ENCODE measurements at places on chromosomes 12 and 14. TPM values are rescaled to one million over a fixed set of nuclear protein-coding genes. Genes with fewer than 3 reads are reported as not detected.

GRCh38 chr12:64186789-64187188 lies 35.3 kb downstream of the KICS2 start:
- DNase-seq: no peak
- H3K36me3 ChIP-seq: no peaks in the 10 kb centered on the region
- H3K4me3 ChIP-seq: no peak overlapping the region
- peaks cover 7% of the 10 kb centered on the region for H3K4me1 ChIP-seq
- H3K27me3 ChIP-seq: no peaks in the 10 kb centered on the region

DNA sequence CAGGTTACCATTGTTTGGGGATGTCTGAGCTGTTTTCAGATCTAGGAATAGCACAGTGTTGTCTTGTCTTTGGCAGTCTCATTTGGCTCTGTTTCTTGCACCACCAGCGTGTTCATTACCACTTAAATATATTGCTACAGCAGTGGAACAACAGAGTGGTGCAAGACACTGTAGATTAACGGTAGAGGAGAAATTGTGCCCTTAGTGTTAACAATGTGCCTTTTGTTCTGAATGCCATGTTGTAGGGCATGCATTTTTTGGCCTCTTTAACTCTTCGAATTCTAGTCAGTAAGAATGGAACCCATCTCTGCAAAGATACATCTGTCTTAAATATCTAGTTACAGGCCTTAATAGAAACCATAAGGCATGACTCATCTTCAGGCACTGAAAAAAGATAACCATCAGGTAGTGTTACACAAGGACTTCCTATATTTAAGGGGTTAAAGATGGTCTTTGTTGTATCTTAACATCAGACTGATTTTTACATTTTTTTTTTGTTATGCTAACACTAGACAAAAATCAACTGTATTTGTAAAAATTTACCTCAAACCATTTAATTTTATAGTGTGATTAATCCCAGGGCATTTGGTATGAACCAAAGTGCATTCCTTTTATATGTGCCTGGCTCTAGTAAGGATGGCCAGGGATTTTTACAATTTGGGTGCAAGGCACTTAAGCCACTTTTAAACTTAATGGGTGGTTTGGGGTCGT lies 12.9 kb downstream of the DYRK2 start:
- H3K27me3 ChIP-seq: no peaks in the 10 kb centered on the region
- peaks cover 11% of the 10 kb centered on the region for H3K36me3 ChIP-seq
- peaks cover 95% of the 10 kb centered on the region for H3K4me1 ChIP-seq

DNA sequence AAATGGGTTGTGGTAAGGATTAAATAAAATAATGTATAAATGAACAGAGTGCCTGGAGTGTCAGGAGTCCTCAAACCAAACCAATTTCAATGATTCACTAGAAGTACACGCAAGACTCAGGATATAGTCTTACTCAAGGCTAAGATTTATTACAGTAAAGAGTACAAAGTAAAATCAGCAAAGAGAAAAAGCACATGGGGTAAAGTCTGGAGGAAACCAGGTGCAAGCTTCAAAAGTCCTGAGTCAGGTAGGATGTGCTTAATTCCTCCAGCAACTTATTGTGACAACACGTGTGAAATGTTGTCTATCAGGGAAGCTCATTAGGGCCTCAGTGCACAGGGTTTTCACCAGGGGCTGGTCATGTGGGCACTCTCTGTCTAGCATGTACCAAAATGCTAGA lies 105.8 kb upstream of the NAP1L1 start:
- no peaks in the 10 kb centered on the region for H3K4me1 ChIP-seq
- no peak overlapping the region for H3K27ac ChIP-seq
- DNase-seq: no peak
- no peaks in the 10 kb centered on the region for H3K27me3 ChIP-seq
- no peaks in the 10 kb centered on the region for H3K36me3 ChIP-seq
- H3K4me3 ChIP-seq: no peak overlapping the region

DNA sequence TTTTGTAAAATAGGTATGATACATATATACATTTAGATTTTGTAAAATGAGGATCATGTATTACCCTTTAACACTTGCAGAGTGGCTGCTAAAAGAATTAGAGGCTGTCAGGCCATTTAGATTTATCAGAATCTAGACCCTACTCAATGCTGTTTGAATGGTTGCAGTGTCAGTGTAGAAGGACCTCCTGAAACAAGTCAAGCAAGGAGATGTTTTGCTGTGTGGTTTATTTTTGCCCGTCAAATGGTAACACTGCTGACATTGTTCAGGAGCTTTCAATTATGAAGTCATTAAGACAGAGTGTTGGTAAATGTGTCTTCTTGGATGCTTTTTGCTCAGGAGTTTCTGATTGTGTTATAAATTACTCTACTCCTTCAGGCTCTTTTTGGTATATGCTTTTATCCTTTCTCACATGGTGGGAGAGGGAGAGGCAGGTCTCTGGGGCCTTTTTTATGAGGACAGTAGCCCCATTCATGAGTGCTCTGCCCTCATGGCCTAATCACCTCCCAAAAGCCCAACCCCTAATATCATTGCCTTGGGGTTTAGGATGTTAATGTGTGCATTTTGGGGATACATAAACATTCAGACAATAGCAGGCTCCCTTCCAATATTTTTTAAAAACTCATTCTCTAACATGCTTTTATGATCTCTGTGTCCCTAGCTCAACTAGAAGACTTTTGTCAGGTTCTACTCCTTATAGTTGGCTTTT lies 16.5 kb downstream of the EID3 start:
- H3K4me3 ChIP-seq: no peak overlapping the region
- no peaks in the 10 kb centered on the region for H3K27me3 ChIP-seq
- peaks cover 90% of the 10 kb centered on the region for H3K36me3 ChIP-seq
- no peak for DNase-seq
- H3K27ac ChIP-seq: no peak overlapping the region

GRCh38 chr12:16506394-16506793 lies 99.6 kb downstream of the LMO3 start:
- no peaks in the 10 kb centered on the region for H3K36me3 ChIP-seq
- H3K4me1 ChIP-seq: no peaks in the 10 kb centered on the region
- no peak for DNase-seq
- no peaks in the 10 kb centered on the region for H3K27me3 ChIP-seq
- no peak overlapping the region for H3K4me3 ChIP-seq

CCDC88C gene
- 4.9 TPM for total RNA-seq

ASPG gene
- 19.9 TPM for total RNA-seq

- DNase-seq: no peak
- no peaks in the 10 kb centered on the region for H3K36me3 ChIP-seq
- peaks cover 24% of the 10 kb centered on the region for H3K4me1 ChIP-seq
These were observed 2.2 kb downstream of the NELL2 start for GRCh38 chr12:44873898-44874297.

DNA sequence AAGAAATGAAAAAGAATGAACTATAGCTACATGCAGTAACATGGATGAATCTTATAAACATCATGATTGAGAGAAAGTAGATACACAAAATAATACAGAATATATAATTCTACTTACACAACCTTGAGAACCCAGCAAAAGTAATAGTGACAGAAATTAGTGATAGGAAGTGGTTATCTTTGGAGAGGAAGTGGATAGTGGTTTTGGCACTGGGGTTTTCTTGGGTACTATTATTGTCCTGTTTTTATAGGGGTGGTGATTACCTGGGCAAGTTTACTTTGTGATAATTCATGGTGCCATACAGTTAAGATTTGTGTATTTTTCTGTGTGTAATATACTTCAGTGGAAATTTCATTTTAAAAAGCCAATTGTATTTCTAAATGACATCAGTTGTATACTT lies 352.7 kb downstream of the AEBP2 start:
- H3K36me3 ChIP-seq: no peaks in the 10 kb centered on the region
- no peak for DNase-seq
- no peak overlapping the region for H3K4me3 ChIP-seq

FAM90A1 gene
- 0.13 TPM for total RNA-seq

CCNK gene
- 29.4 TPM for total RNA-seq

- peaks cover 21% of the 10 kb centered on the region for H3K4me1 ChIP-seq
- no peak for DNase-seq
- no peak overlapping the region for H3K27ac ChIP-seq
- H3K4me3 ChIP-seq: no peak overlapping the region
These were observed 139.8 kb downstream of the ANO6 start for GRCh38 chr12:45355730-45356129.

MYL6 gene
- 355 TPM for total RNA-seq

DNA sequence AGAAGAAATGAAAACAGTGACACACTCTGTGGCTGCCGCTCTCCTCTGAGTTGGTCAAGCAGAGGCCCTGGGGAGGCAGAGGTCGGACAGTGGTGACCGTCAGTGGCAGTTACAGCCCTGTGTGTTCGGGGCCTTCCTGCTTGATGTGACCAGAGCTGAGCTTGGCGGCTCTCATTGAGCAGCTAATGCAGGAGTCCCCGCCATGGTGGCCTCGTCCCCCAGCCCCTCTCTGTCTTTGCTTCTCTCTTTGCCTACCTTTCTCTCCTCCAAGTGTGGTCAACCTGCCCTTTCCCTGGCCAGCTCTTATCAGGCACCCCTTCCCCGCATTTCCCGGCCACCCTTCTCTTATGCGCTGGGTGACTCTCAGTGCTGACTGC lies 362.8 kb downstream of the CACNA1C start:
- no peak for DNase-seq
- no peak overlapping the region for H3K27ac ChIP-seq
- H3K4me1 ChIP-seq: peaks cover 14% of the 10 kb centered on the region
- no peaks in the 10 kb centered on the region for H3K36me3 ChIP-seq
- H3K27me3 ChIP-seq: no peaks in the 10 kb centered on the region
- H3K4me3 ChIP-seq: no peak overlapping the region

- H3K4me1 ChIP-seq: no peaks in the 10 kb centered on the region
- no peak overlapping the region for H3K4me3 ChIP-seq
- DNase-seq: no peak
- no peaks in the 10 kb centered on the region for H3K36me3 ChIP-seq
These were observed 97.8 kb downstream of the RPS6KA5 start for GRCh38 chr14:90962505-90963109.

DNA sequence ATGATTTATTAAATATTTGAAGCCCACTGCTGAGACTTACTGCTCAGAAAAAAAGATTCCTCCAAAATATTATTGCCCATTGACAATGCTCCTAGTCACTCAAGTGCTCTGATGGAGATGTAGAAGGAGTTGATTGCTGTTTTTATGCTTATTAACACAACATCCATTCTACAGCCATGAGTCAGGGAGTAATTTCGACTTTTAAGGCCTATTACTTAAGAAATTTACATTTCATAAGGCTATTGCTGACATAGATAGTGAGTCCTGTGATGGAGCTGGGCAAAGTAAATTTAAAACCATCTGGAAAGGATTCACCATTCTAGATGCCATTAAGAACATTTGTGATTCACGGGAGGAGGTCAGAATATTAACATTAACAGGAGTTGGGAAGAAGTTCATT lies 5.2 kb downstream of the KCNJ8 start:
- H3K4me1 ChIP-seq: peaks cover 3% of the 10 kb centered on the region
- peak overlapping the region; percentile 94 for H3K27ac ChIP-seq
- peaks cover 15% of the 10 kb centered on the region for H3K36me3 ChIP-seq
- no peak for DNase-seq

DNA sequence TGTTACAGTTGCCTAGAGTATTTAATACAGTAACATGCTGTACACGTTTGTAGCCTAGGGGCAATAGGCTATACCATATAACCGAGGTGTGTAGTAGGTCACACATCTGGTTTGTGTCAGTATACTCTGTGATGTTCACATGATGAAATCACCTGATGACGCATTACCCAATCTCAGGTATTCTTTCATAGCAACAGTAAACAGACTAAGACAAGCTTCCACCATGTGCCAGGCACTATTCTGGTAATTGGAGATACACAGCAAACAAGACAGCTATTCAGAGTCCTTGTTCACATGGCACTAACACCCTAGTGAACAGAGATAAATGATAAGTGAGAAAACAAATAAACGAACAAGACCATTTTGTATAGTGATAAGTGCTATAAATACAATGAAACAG lies 3.8 kb upstream of the PDE3A start:
- H3K4me3 ChIP-seq: no peak overlapping the region
- no peaks in the 10 kb centered on the region for H3K27me3 ChIP-seq
- DNase-seq: no peak
- no peaks in the 10 kb centered on the region for H3K36me3 ChIP-seq
- no peaks in the 10 kb centered on the region for H3K4me1 ChIP-seq

ZFYVE21 gene
- 54.7 TPM for total RNA-seq

ACACB gene
- 106 TPM for total RNA-seq

DNA sequence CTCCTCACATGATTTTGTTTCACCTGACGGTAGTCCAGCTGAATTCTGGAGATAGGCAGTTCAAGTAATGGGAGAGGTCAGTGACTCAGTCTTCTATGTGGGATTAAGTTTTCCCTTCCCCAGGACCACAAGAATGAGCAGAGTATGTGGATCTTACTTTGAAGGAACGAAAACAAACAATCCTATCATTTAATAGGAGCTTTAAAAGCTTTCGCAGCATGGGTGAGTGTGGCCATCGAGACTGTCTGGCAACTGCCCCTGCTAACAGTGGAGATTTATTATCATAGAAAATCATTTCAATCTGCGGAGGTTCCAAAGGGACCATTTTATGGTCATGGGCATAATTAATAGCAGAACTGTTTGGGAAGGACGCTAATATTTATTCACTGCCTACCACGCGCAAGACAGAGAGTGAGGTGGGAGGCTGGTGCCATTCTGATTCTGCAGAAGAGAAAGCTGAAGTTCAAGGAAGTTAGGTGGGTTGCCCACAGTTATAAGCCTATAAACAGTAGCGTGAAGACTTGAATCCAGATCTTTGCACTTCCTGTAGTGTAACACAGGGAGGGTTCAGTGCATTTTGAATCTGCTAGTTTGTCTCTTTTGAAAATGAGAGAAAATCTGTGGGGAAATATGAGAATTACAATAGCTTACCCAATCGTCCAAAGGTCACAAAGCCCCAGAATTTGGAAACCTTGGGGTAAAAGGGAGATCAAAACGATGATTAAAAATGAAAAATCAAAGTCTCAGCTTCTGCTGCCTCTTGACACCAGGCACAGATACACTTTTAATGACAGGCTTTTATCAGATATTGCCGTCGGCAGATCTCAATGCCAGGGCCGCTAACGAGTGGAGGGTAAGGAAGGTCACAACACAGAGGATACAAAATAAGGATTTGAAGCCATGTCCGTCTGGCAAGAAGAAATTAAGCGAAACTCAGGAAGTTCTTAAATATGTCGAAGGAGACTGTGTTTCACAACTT lies 209.6 kb downstream of the CRADD start:
- no peak overlapping the region for H3K27ac ChIP-seq
- no peak for DNase-seq
- H3K4me1 ChIP-seq: no peaks in the 10 kb centered on the region
- H3K36me3 ChIP-seq: no peaks in the 10 kb centered on the region

CD163L1 gene
- 1.5 TPM for total RNA-seq

GLIPR1 gene
- 3.1 TPM for total RNA-seq

GRCh38 chr12:9707864-9708808 lies 24.8 kb downstream of the CLECL1 start:
- no peaks in the 10 kb centered on the region for H3K36me3 ChIP-seq
- H3K4me3 ChIP-seq: no peak overlapping the region
- DNase-seq: peak; percentile 50
- H3K4me1 ChIP-seq: peaks cover 8% of the 10 kb centered on the region

SLC2A14 gene
- total RNA-seq: not detected

PCED1B gene
- 0.85 TPM for total RNA-seq

GRCh38 chr14:84519836-84520235 lies 1010.1 kb upstream of the FLRT2 start:
- H3K27ac ChIP-seq: no peak overlapping the region
- no peaks in the 10 kb centered on the region for H3K27me3 ChIP-seq
- DNase-seq: no peak
- no peak overlapping the region for H3K4me3 ChIP-seq
- H3K36me3 ChIP-seq: no peaks in the 10 kb centered on the region
- H3K4me1 ChIP-seq: no peaks in the 10 kb centered on the region

MYF5 gene
- total RNA-seq: not detected

MMP17 gene
- 1.0 TPM for total RNA-seq

All from heart right ventricle (tissue), 16 donors.